ENCODE measurements at places on chromosomes 5 and 9.

- no peak overlapping the region for H3K4me3 ChIP-seq
- no peaks in the 10 kb centered on the region for H3K36me3 ChIP-seq
- H3K27me3 ChIP-seq, result no peaks in the 10 kb centered on the region
These were observed 17.4 kb downstream of the SLC24A2 start for GRCh38 chr9:19771446-19771845.

DNA sequence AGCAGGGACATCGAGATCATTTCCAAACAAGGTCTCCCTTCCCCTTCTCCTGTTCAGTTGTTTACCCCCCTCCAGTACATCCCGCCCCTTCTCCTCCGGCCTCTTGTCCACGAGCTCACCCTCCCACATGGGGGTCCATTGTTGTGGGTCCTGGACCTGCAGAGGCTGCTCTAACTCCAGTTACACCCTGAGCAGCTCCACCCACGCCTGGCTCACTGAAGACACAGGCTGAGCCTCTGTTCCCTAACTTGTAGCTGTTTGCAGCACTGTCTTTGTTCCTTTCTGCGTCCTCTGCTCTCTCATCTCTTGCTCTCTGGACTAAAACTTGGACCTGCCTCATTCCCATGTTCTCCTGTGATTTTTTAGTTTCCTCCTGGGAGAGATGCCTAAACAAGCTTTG lies 377.5 kb downstream of the MED10 start:
- DNase-seq, result no peak
- H3K27me3 ChIP-seq, result no peaks in the 10 kb centered on the region
- no peaks in the 10 kb centered on the region for H3K4me1 ChIP-seq
- no peak overlapping the region for H3K27ac ChIP-seq
- no peak overlapping the region for H3K4me3 ChIP-seq

- H3K27ac ChIP-seq, result no peak overlapping the region
- no peaks in the 10 kb centered on the region for H3K27me3 ChIP-seq
- H3K36me3 ChIP-seq, result no peaks in the 10 kb centered on the region
- DNase-seq, result no peak
- no peaks in the 10 kb centered on the region for H3K4me1 ChIP-seq
These were observed 258.7 kb downstream of the TRIM32 start for GRCh38 chr9:116945817-116946216.

GRCh38 chr9:573691-574410 lies 267.6 kb upstream of the DMRT1 start:
- H3K27me3 ChIP-seq, result no peaks in the 10 kb centered on the region
- H3K4me1 ChIP-seq, result no peaks in the 10 kb centered on the region
- H3K27ac ChIP-seq, result no peak overlapping the region

DNA sequence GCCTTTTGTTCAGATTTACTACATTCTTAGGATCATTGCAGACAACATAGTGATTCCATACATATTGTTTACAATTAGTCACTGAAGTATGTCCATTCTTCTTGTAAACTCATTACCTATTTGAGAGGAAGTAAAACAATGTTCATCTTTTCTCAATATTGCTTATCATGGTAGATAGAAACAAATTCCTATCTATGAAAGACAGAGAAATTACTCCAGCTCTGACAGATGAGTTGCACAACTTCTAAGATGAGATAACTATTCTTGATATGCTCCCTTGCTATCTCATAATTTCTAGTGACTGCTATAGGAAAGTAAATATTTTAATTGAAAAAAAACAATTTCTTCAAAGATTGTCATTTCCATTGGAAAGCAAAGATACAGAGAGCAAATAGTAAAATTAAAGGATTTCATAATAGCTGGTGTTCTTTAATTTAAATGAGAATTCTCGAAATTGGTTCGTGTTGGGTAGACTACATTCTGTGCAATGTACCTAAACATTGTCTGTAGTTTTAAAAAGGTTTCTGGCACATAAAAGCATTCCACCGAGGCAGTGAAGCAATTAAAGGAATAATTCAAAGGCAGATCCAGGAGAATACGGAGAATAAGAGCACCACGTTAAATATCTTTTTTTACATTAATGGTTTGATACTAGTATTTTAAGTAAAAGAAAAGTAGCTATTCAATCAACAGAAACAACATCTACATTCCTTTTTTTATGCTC lies 1029.1 kb upstream of the ACO1 start:
- H3K27me3 ChIP-seq, result no peaks in the 10 kb centered on the region
- no peaks in the 10 kb centered on the region for H3K4me1 ChIP-seq
- H3K36me3 ChIP-seq, result no peaks in the 10 kb centered on the region
- no peak overlapping the region for H3K4me3 ChIP-seq

GRCh38 chr9:131330814-131331600 lies 41.5 kb downstream of the PLPP7 start:
- no peak overlapping the region for H3K27ac ChIP-seq
- no peaks in the 10 kb centered on the region for H3K27me3 ChIP-seq
- no peaks in the 10 kb centered on the region for H3K4me1 ChIP-seq
- H3K4me3 ChIP-seq, result no peak overlapping the region

GRCh38 chr9:120942186-120943001 lies 15.8 kb upstream of the TRAF1 start:
- no peak overlapping the region for H3K27ac ChIP-seq
- no peak for DNase-seq
- no peaks in the 10 kb centered on the region for H3K36me3 ChIP-seq
- no peak overlapping the region for H3K4me3 ChIP-seq

DNA sequence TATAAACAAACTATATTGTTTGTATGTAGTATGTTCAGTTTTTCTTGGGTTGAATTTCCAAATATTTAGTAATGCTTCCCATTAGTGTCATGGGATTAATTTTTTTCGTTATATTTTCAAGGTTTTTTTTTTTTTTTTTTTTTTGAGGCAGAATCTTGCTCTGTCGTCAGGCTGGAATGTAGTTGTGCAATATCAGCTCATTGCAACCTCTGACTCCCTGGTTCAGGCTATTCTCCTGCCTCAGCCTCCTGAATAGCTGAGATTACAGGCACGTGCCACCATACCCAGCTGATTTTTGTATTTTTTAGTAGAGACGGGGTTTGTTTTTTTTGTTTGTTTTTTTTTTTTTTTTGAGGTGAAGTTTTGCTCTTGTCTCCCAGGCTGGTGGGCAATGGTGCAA lies 10.6 kb downstream of the DDX46 start:
- no peaks in the 10 kb centered on the region for H3K27me3 ChIP-seq
- no peak for DNase-seq
- no peak overlapping the region for H3K4me3 ChIP-seq
- peaks cover 66% of the 10 kb centered on the region for H3K36me3 ChIP-seq

- no peaks in the 10 kb centered on the region for H3K27me3 ChIP-seq
- H3K36me3 ChIP-seq, result peaks cover 64% of the 10 kb centered on the region
- H3K27ac ChIP-seq, result no peak overlapping the region
- no peak for DNase-seq
These were observed 11.0 kb downstream of the HSPA9 start for GRCh38 chr5:138564242-138564641.

DNA sequence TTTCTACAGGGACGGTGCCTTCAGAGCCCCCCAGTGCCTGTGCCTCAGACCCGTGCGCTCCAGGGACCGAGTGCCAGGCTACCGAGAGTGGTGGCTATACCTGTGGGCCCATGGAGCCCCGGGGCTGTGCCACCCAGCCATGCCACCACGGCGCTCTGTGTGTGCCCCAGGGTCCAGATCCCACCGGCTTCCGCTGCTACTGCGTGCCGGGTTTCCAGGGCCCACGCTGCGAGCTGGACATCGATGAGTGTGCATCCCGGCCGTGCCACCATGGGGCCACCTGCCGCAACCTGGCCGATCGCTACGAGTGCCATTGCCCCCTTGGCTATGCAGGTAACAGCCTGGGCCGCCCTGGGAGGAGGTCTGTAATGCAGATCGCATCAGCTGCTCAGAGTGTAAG lies 6.9 kb downstream of the CRB2 start:
- no peaks in the 10 kb centered on the region for H3K27me3 ChIP-seq
- no peaks in the 10 kb centered on the region for H3K36me3 ChIP-seq
- no peak for DNase-seq
- no peak overlapping the region for H3K27ac ChIP-seq

- H3K36me3 ChIP-seq, result no peaks in the 10 kb centered on the region
- no peaks in the 10 kb centered on the region for H3K27me3 ChIP-seq
- DNase-seq, result no peak
- no peaks in the 10 kb centered on the region for H3K4me1 ChIP-seq
- H3K4me3 ChIP-seq, result no peak overlapping the region
These were observed 698.8 kb downstream of the CDH9 start for GRCh38 chr5:26339576-26339975.

DNA sequence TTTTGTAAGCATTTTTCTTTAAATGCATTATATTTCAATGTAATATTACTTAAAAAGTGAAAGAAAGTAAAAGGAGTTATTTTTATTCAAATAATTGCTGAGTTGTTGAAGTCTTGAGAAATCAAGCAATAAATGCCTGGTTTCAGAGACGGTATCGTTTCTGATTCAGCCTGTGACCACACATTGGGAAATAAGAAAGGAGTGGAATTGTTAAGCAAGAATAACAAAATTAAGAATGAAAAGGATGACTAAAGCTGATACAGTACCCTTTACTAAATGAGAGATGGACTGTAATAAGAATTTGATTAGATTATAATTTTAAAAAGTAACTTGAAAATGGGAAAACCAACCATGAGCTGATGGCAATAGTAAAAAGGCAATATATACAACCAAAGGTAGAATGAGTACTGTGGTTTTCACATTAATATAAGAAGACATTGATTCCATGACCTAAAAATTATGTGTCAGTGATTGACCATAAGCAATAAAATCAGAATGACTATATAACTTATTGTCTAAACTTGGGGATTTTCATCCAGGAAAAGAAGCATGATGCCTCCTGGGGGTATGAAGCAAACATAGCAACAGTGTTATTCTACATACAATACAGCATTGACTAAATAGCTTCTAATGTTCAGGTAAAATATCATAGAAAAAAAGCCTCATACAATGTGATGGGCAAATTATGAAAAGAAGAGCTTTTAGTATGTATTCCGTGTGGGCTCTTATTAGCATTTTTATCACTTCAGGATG lies 101.9 kb upstream of the PRDM9 start:
- H3K36me3 ChIP-seq, result no peaks in the 10 kb centered on the region
- no peak for DNase-seq
- no peaks in the 10 kb centered on the region for H3K27me3 ChIP-seq
- H3K4me3 ChIP-seq, result no peak overlapping the region

GRCh38 chr9:86021166-86021565 lies 78.2 kb downstream of the GOLM1 start:
- H3K4me1 ChIP-seq, result no peaks in the 10 kb centered on the region
- DNase-seq, result no peak
- no peaks in the 10 kb centered on the region for H3K27me3 ChIP-seq
- peaks cover 49% of the 10 kb centered on the region for H3K36me3 ChIP-seq

- no peaks in the 10 kb centered on the region for H3K36me3 ChIP-seq
- H3K27me3 ChIP-seq, result no peaks in the 10 kb centered on the region
- H3K27ac ChIP-seq, result no peak overlapping the region
- DNase-seq, result no peak
These were observed 57.1 kb upstream of the ATG10 start for GRCh38 chr5:81914696-81915095.

Measured in effector memory CD4-positive, alpha-beta T cell (primary cell).